ENCODE measurements at places on chromosomes 7 and 10.

DNA sequence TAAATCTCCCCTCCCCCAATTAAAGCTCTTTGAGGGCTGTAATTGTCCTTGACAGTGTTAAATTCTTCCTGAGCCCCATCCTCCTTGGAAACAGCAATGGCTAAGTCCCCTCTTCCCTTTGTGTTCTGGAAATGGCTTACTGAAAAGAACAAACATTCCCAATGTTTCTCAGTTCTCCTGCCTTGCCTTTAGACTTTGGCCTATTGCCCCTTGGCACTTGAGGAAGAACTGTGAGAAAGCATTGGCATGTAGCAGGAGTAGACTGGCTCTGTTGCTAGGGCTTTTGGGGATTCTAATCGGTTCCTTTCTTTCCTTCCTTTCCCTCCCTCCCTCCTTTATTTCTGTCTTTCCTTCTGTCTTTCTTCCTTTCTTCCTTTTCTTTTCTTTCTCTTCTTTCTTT is 463.3 kb upstream of the PODXL start:
- DNase-seq = no peak

DNA sequence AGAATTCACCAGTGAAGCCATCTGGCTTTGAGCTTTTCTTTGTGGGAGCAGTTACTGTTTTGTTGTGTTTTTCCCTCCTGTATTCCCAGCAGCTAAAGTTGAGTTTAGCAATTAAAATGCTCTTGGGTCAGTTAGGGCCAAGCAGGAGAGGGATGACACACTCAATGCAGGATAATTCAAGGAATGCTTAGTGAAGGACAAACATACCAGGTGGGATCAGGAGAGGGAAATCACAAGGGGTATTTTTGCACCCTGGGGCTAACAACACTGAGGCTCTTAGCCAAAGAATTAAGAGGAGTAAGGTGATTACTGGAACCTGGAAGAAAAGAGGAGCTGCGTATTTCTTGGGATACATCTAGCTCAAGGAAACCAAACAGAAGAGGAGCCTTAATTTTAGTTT is 82.4 kb upstream of the KCND2 start:
- no peak for DNase-seq

- DNase-seq = no peak
Measured at GRCh38 chr10:48740015-48740707, 55.5 kb downstream of the WDFY4 start.

DNA sequence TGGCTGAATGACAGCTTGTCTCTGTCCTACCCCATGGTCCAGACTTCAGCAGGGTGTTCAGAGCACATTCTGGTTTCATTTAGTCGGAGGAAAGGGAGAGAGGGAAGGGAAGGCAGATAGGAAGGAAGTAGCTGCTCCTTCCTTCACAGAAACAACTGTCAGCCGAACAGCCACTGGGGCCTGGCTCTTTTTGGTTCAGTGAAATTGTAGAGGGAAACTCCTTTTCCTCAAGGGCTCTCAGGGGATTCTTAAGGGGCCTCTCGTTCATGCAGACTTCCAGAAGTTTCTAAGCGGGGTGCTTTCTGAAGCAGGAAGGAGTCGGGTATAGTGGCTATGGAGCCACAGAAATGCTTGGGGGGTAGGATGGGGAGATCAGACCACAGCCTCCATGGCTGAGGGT is 56.4 kb downstream of the TLL2 start:
- no peak for DNase-seq

- no peak for DNase-seq
Measured at GRCh38 chr10:5478694-5479305, 20.6 kb downstream of the CALML5 start.

DNA sequence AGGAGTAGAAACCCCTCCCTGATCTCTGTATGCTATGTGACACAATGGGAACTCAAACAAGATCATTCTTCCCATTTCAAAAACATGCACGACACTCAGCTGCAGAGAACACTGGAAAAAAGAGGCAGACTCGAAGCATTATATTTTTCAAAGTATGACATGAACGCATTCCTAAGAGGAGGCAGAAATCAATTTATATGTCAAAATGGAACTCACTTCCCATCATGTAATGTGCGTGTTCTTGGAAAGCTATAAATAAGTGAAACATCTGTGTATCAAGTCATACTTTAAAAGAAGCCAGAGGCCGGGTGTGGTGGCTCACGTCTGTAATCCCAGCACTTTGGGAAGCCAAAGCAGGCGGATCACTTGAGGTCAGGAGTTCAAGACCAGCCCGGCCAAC is 142.7 kb downstream of the ICA1 start:
- no peak for DNase-seq

- no peak for DNase-seq
Measured at GRCh38 chr10:69712342-69712741, 82.3 kb downstream of the FAM241B start.

DNA sequence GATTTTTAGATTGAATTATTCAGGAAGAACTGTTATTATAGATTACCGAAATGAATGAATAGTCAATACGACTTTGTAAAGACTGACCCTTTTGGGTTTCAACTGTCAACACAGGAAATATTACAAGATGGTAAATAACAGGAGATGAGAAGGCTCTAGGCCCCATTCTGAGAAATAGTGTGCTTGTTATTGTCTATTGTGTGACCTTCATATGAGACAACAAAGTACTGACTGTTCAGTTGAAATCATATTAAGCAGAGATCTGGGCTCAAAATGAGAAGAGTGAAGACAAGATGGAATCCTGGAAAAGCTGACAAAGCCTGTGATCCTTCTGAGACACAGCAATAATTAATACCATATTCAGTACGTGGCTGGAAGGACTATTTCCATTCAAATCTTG is 503.8 kb downstream of the INHBA start:
- no peak for DNase-seq

- no peak for DNase-seq
Measured at GRCh38 chr7:144391823-144392255, 11.7 kb downstream of the NOBOX start.

- DNase-seq = no peak
Measured at GRCh38 chr7:111528331-111528730, 34.0 kb downstream of the IMMP2L start.

DNA sequence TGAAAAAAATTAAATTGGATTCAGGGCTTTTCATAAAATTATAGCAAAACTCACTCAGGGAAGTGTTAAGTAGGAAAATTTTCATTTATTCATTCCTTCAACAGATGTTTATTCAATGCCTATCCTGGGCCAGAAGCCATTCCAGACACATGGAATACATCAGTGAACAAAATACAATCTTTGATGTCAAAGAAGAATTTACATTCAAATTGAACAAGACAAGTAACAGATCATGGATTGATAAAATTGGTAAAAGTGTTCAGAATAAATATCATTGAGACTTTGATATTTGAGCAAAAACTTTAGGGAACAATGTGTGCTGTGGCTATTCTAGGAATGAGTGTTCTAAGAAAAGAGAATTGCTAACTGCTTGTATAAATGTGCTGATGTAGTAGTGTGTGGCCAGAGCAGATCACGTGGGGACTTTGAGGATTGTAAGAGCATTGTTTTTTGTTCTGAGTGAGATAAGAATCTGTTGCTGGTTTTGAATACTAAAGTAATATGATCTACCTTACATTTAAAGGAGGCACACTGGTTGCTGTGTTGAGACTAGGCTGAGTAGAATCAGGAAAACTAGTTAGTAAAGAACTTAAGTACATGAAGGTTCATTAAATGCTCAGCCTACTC is 957.2 kb downstream of the PCDH15 start:
- DNase-seq = no peak

GRCh38 chr7:45024126-45024744 is 24.2 kb downstream of the CCM2 start:
- DNase-seq = no peak

DNA sequence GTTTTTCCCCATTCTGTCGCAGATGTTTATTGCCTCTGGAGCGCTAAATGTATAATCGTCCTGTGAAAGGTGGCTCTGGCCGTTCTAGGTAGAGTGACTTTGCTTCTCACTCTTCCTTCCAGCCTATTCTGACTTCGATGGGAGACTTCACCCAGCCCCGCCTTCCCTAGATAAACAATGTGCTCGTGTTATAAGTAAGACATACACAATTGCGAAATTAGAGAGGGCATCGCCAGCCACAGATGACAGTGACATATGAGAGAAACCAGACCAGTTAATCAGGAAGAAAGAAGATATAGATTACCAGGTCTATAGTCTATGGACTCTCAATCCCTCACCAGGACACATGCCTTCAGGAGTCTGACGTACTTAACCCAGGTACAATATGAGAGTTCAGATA is 1050.5 kb upstream of the AUTS2 start:
- DNase-seq = no peak

DNA sequence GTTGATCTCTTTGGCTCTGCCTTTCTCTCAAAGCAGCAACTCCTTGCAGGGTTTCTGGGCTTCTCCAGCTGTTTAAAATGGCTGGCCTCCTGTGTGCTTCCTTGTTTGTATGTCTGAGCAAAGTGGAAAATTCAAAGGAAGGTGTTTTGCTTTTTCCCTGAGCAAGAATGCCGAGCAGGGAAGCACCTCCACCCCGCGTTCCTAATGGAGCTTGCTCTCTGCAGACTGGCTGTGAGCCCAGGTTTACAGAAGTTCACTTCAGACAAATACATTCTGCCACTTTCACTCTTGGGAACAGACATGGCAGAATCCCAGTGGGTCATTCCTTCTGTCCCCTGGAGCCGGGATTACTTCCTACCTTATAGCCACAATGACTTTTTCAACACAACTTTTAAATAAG is 181.8 kb upstream of the AGK start:
- DNase-seq = no peak

GRCh38 chr7:122316467-122317388 is 12.2 kb upstream of the FEZF1 start:
- no peak for DNase-seq

DNA sequence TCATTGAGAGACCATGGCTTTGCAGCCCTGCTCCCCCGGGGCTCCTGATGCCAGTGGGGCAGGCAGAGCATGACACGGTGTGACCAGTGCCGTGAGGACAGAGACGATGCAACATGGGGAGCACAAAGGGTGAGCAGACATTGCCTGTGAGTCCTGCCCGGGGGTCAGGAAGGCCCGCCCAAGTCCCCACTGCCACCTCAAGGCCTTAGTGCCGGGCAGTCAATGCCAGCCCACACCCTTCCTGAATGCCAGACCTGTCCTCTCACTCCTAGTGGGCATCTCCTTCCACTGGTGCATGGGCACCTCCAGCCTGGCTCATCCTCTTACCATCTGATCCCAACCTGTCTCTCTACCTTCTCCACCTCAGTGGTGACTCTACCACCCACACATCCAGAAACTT is 157.9 kb upstream of the ZMIZ1 start:
- DNase-seq = no peak

- DNase-seq = no peak
Measured at GRCh38 chr10:63929831-63930467, 408.7 kb downstream of the REEP3 start.

DNA sequence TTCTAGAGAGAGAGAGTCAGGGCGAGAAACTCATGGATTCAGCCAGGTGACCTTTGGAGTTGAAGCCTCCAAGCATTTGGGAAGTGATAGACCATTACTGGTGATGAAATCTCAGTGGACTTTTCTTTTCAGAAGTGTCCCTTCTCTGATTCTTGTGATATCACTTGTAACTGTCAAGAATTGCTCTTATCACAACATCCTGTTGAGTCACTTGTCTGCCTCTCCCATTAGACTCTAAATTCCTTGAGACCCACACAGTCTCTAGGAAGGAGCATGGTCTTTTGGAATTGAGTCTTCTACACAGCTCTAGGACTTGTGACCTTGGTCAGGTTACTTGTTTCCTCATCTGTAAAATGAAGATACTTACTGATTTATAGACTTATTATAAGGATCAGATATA is 81.0 kb downstream of the CFAP58 start:
- DNase-seq = no peak

DNA sequence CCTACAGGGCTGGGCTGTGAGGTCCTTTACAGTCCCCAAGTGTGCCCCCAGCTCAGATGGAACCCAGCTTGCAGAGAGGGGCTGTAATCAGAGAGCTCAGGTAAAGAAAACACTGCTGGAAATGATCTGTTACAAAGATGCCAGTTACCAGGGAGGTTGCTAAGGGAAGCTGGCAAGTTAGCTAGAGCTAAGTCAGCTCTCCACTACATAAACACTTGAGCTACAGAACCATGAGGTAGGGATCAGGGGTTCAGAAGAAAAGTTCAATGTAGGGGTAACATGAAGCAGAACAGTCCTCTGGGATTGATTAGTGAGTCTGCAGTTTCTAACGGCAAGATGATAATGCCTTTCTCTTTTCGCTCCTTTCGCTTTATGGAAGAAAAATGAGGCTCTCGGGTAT is 53.1 kb upstream of the TM9SF3 start:
- no peak for DNase-seq

GRCh38 chr7:158321056-158321700 is 266.4 kb downstream of the PTPRN2 start:
- DNase-seq = no peak

GRCh38 chr10:7491949-7492659 is 81.3 kb upstream of the SFMBT2 start:
- no peak for DNase-seq

DNA sequence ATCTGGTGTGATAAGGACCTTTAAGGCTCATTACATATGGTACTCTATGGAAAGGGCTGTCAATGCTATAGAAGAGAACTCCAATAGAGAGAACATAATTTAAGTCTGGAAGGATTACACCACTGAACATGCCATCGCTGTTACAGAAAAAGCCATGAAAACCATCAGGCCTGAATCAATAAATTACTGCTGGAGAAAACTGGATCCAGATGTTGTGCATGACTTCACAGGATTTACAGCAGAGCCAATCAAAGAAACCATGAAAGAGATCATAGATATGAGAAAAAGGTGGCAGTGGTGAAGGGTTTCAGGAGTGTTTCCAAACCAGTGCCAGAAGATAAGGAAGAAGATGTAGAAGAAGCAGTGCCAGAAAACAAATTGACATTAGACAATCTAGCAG is 18.9 kb upstream of the GPR22 start:
- no peak for DNase-seq

DNA sequence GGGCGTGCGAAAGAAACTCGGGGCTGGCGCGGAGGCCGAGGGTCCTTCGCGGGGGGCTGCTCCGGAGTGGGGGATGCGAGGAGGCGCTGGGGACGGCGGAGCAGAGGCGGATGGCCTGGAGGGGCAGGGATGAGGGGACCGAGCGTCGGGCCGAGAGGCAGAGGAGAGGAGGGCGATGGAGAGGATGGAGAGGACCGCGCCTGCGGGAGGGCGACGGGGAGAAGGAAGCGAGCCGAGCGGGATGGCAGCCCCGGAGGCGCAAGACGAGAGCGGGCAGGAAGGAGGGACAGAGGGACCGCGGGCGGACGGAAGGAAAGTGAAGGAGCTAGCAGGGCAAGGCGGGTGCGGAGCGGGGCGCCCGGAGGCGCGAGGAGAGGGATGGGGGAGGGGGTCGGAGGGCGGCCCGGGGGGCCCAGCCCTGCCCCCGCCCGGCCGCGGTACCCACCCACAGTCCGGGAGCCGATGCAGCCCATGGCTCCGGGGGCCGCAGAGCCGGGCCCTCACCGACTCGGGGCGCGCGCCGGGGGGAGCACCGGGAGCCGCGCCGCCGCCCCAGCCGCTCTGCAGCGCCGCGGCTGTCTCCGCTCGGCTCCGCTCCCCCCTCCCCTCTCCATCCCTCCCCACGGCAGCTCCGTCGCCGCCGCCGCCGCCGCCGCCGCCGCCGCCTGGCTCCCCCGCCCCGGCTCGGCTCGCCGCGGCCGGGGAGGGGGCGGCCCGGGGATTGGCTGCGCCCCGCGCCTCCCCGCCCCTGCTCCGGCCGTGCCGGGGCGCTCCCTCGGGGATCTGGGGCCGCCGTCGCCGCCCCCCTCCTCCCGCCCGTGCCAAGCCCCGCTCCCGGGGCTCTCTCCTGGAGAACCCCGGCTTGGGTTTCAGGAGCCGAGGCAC is at the start of gene FAM131B:
FAM131B (minus strand) TSS at position 583 of the 885 bp plus-strand sequence; CDS start at position 473, 110 bp downstream.
- DNase-seq = peak; percentile 28

Measured in stimulated activated CD8-positive, alpha-beta memory T cell treated with anti-CD3 and anti-CD28 coated beads, Interleukin-7, amount 100 ng/mL, for 4 hours (primary cell).